ENCODE measurements at places on chromosomes 5 and 9.
A peak's percentile ranks its signal among the peaks of the same experiment; 100 is the strongest.

DNA sequence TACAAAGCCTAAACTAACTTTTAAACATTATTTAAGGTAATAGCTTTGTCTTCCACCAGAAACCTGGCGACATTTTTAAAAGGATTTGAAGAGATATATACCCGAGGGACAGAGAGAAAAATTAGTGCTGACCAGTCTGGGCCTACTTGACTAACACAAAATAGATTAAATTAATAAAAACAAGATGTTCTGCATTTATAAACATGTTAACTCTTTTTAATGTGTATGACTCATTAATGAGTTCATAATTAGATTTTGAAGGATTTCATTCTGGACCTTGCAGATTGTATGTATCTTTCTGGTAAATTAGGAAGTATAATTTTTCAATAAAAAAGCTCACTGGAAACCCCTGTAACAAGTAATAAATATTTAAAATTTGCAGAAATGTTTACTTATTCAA lies 459.1 kb upstream of the CDH9 start:
- DNase-seq = no peak

- DNase-seq = no peak
These were observed 276.9 kb upstream of the WWC1 start for GRCh38 chr5:168014433-168015123.

GRCh38 chr5:35316611-35317274 lies 86.5 kb upstream of the PRLR start:
- DNase-seq = no peak

GRCh38 chr5:150021491-150022157 lies 21.1 kb downstream of the HMGXB3 start:
- DNase-seq = no peak

GRCh38 chr5:95447961-95448360 lies 56.8 kb downstream of the FAM81B start:
- no peak for DNase-seq

DNA sequence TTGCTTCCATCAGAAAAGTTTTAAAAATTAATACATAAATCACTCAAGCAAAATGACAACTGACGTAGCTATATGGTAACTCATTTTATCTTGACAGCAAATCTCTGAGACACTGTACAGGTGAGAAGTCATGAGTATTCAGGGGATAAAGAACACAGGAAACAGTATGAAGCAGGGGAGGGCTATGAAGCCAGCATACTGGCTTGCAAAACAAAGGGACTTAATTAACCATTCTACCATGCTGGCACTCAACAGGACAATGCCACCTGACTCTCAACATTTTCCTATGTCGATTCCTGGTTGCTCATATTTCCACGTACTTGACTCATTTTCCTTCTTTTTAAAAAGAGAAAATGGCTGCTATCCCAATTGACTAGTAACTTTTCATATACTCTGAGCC lies 151.4 kb upstream of the RETREG1 start:
- no peak for DNase-seq

GRCh38 chr5:149284501-149284900 lies 12.8 kb downstream of the AFAP1L1 start:
- DNase-seq = no peak

DNA sequence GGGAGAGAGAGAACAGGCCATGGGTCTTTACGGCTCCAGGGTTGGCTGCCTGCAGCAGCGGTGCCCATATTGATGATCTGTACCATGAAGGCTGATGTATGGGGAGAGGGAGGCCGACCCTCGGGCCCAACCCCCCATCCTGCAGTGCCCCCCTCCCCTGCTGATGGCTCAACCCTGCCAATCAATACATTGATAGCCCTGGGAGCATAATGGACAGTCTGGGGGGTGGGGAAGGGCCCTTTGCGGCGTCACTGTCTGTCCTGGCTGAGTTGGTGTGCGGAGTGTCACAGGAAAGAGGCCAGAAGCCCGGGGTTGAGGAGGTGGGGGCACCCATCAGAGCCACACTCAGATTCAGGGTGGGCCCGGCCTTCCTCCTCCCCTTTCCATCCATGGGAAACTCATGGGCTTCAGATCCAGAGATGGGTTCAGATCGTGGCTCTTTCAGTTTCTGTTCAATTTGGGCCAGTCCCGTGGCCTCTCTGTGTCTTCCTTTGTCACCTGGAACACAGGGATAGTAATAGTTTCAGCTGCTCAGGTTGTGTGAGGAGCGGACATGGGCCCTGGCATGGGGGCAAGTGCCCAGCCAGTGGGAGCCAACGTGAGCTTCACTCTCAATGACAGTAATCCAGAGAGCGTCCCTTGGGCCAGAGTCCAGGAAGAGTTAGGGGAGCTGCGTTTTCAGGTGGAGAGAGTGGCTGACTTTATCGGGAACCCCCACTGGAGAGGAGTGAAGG lies 9.5 kb downstream of the FGF18 start:
- DNase-seq = no peak

GRCh38 chr5:142979636-142980035 lies 209.5 kb downstream of the ARHGAP26 start:
- DNase-seq = no peak

GRCh38 chr5:112574536-112574935 lies 155.5 kb upstream of the EPB41L4A start:
- no peak for DNase-seq

DNA sequence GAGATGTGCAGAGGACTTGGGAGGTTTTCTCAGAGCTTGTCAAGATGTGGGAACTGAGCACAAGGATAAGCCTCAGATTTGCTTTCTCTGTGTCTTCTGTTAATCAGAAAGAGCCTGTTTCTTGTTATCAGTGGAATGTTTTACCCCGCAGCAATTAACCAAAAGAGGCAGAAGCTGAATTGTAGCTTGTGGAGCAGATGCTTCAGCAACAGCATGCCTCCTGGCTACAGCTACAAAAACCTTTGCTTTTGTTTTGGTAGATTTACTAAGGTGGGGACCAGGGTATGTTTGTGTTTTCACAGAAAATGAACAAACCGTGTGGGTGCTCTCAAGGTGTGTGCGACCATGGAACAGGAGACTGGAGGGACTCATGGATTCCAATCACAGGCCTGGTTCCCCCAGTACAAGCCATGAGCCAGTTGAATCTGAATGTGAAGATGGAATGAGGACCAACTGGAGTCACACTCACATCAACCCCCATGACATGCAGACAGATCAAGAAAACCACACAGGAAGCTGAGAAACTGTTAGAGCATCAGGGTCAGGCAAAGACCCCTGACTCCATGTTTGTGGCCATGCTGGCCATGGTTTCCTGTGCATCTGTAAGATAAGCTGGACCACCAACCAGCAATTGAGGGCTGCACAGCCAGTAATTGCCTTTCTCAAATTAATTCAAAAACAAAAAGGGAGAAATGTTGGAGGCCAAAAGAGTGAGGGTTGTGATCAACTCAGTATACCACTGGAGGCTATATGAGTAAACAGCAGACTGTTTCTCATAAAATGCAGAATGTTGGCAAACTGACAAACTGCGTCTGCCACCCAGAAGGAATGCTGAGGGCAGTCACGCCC lies 6.9 kb downstream of the UGT3A2 start:
- no peak for DNase-seq

- no peak for DNase-seq
These were observed 85.7 kb upstream of the GRIA1 start for GRCh38 chr5:153404747-153405146.

DNA sequence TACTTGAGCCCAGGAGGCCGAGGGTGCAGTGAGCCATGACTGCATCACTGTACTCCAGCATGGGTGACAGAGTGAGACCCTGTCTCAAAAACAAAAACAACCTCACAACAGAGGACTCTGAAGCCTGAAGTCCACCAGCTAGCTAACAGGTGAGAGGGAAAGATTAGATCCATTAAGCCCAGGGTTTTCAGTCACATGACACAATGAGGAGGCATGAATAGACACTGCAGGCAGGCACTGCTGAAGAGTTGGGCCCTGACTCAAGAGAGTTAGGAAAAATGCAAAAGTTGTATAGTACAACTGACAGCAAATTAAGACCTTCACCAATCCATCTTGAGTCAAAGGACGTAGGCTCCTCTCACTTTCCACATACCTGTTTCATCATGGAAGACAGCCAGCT lies 64.9 kb downstream of the IARS1 start:
- no peak for DNase-seq

- no peak for DNase-seq
These were observed 659.4 kb upstream of the ADAMTS16 start for GRCh38 chr5:4480528-4481349.

GRCh38 chr9:38153152-38153909 lies 84.3 kb upstream of the SHB start:
- DNase-seq = no peak

GRCh38 chr5:148965511-148966265 lies 97.2 kb downstream of the SH3TC2 start:
- DNase-seq = no peak

DNA sequence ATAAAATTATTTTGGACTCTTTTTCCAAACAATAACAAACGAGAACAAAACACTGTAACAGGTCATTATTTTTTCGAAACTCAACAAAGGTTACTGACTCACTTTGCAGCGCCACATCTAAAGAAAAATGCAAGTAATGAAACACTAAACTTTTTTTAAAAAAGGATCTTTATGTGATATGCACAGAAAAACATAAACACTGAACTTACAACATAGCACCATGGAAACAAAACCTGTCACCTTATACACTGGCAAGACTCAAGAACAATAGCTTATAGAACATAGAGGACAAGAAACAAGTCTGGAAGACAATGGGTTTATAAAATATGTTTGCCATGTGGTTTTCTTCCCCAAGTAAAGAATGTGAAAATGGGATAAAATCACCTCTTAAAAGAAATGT lies 85.2 kb downstream of the AUH start:
- no peak for DNase-seq

GRCh38 chr9:90801973-90802322 lies 329 bp downstream of the SYK start:
- DNase-seq = no peak

DNA sequence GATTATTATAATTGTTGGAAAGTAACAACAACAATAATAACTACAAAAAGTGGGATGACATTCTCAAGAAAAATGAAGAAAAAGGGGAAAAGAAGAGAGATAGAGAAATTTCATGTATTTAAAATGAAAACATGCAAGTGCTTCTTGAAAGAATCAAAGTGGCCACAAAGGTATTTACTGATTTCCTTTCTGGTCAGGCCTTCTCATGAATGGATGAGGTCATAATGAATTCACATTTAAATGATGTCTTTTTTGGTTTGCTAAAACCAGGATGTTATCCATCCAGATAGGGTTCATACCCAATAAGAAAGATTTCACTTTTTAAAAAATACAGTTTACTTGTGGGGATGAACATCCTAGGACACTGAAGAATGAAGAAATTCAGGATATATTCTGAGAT lies 446.4 kb upstream of the PTGER4 start:
- DNase-seq = no peak

- DNase-seq = no peak
These were observed 32.0 kb upstream of the SPTLC1 start for GRCh38 chr9:92147030-92147851.

DNA sequence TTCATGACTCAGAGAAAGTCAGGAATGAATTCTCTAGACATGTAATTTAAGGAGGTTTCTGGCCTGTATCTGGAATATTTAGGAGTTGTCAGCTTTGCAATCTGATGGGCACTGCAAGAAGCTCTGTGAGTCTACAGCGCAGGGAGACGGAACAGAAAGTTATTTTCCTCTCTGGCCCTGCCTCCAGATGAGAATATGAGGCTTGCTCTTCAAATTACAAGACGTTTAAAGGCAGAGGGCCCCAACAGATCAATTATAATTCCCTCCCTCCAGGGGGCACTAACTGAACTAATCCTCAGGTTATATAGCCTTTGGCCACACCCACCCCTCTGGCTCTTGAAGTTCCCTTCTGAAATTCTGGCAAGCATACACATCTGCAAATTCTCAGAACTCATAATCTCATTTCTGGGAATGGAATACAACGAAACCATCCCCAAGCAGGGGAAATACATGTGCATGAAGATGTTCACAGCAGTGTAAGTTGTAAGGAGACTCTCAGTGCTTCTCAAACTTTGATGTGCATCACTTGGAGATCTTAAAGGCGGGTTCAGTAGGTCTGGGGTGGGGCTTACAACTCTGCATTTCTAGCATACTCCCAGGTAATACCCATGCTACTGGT lies 307.6 kb downstream of the CWC27 start:
- peak; percentile 56 for DNase-seq

DNA sequence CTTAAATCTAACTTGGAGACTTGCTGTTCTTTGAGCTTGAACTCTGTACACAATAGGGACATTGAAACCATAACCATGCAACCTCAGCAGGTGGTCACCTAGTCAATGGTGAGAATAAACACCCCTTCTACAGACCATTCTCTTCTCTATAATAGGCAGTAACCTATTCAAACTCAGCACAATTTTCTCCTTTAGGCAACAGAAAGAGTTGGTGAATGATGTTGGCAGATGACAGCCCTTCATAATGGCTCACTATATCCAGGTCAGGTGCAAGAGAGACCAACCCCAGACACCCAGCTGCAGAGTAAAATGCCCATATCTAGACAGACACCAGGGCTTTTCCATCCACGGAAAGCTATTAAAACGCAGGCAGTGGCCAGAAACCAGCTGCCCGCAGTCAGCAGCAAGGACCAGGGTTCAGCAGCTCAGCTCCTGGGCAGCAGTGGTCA lies 106.7 kb downstream of the SERINC5 start:
- no peak for DNase-seq

DNA sequence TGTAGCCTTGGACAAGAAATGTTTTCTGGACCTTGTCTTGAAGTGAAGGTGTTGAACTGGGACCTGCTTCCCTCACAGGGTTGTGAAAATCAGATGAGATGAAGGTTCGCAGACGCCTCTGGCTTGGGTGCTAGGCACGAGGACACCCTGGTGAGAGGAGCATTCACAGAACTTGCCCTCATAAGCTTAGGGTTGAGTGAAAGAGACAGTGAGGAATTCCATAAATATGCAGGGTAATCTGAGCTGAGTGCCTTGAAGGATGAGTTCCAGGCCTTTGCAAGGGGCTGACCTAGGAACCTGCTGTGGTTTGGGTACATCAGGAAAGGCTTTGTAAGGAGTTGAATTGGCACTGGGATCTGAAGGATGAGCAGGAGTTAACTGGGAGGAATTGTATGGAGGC lies 75.7 kb upstream of the SAP30L start:
- DNase-seq = no peak

- DNase-seq = no peak
These were observed 45.3 kb downstream of the PTPN3 start for GRCh38 chr9:109452761-109453160.

DNA sequence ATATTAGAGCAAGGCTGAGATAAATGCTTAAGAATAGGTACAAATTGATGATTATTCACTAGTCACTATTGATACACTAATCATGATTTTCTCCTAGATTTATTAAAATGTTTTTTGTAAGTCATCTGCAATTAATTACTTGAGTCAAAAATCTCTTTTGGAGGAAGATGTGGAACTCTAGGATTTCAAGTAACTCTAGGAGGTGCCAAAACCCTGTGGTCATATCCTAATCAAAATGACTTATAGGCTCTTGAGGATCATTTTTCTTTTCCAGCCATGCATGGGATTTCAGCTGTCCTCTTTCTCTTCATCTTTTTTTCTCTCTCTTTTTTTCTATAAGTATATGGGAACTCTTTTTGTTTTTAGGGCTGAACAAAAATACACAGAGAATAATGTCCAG lies 141.8 kb upstream of the CD180 start:
- no peak for DNase-seq

GRCh38 chr5:180399401-180400215 lies 46.5 kb upstream of the GFPT2 start:
- no peak for DNase-seq

Measured in stimulated activated CD4-positive, alpha-beta T cell treated with anti-CD3 and anti-CD28 coated beads, Interleukin-12 subunit alpha, Interleukin-12 subunit beta, amount 100 ng/mL, for 48 hours (primary cell).